NCI-H2081 (cell line): ENCODE measurements at places on chromosomes 6 and 20.
A peak's percentile ranks its signal among the peaks of the same experiment; 100 is the strongest.

DNA sequence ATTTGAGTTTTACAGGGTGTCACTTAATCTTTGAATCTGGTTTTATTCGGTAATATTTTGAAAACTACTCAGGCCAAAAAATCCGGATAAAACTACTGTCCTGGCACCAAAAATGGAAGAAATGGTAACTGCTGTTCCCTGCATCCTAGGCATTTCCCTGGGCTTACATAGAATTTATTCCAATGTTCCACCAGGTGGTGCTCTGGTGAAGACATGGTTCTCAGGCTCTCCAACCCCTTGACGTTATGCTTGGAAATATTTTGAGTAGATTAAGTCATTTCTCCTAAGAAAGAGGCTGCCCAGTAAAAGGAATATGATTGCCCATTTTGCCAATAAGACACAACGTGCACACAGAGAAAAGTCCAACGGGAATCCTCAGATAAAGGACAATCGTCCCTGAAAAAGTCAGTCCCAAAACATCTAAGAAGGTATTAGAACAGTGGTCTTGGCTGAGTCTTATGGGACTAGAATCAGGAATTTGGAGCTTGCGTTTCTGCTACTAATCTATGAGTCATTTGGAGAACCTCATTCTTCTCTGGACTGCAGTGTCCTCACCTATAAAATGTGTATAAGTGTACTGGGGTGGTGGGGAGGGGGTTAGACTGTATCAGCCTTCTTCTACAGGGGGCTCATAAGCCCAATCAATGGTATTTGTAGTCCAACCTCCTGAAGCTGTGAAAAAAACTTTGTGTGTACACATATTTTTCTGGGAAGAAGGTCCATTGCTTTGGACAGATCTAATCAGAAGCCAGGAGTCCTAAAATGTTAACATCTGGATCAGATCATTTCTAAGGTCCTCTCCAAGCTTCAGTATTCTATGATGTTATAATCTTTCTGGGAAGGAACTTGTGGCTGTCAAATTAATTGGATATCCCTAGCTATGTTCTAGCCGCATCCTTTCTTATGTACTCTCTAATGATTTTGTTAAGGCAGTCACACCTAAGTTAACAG lies 131.0 kb upstream of the BMP2 start:
- peak; percentile 52 for DNase-seq

DNA sequence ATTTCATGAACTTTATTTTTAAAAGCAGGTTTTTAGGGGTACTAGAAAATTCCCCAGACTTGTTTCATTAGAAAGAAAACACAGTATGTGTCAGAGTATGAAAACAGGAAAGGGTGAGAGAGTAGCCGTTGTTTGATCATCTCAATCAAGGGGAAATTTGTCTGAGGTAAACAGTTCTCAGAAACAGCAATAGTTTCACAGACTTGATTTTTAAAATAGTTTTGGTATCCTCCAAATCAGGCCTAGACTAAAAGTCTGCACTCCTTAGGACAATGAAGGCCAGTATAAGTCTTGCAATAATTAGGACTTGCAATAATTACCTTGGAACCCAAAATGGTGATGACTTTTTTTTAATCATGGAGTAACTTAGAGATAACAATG lies 176.6 kb upstream of the TAB2 start:
- DNase-seq: no peak

- DNase-seq: no peak
These were observed 844.5 kb upstream of the ADGRB3 start for GRCh38 chr6:67790569-67790968.

DNA sequence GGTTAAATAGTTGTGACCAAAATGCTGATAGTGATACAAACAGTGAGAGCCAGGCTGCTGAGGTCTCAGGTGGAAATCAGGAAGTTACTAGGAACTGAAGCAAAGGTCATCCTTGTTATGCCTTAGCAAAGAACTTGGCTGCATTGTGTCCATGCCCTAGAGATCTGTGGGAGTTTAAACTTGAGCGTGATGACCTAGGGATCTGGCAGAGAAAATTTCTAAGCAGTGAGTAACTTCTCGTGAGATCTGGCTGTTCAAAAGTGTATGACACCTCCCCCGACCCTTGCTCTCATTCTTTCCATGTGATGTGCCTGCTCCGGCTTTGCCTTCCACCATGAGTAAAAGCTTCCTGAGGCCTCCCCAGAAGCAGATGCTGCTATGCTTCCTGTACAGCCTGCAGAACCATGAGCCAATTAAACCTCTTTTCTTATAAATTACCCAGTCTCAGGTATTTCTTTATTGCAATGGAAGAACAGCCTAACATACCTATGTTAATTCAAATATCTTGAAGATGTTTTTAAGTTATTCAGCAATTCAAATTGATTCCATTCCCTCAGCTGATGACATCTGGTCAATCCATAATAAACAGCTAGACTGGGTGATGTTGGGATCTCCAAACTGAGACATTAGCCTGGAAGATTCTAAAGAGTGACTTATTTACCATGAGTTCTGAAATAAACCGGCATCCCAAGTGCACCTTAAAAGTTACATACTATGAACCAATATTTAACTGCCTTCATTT lies 33.8 kb downstream of the KIF16B start:
- no peak for DNase-seq

- no peak for DNase-seq
These were observed 72.3 kb downstream of the NCOA7 start for GRCh38 chr6:125863023-125863422.

DNA sequence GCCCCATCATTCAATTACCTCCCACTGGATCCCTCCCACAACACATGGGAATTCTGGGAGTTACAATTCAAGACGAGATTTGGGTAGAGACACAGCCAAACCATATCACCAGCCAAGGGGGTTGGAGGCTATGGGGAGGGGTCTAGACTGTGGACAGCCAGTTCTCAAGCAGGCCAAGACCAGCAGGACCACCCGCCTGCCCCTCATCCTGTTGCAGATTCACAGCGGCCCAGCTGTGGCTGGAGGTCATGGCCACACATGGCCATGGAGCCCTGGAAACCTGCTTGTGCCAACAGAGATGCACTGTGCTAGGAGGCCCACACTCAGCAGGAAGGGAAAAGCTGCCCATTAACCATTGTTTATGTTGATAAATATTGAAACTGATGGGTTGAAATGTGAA lies 240.5 kb downstream of the TTLL2 start:
- no peak for DNase-seq

- no peak for DNase-seq
These were observed 156.1 kb downstream of the MRPL14 start for GRCh38 chr6:43970913-43971775.

GRCh38 chr6:53464927-53465460 lies 79.9 kb downstream of the GCLC start:
- DNase-seq: no peak

DNA sequence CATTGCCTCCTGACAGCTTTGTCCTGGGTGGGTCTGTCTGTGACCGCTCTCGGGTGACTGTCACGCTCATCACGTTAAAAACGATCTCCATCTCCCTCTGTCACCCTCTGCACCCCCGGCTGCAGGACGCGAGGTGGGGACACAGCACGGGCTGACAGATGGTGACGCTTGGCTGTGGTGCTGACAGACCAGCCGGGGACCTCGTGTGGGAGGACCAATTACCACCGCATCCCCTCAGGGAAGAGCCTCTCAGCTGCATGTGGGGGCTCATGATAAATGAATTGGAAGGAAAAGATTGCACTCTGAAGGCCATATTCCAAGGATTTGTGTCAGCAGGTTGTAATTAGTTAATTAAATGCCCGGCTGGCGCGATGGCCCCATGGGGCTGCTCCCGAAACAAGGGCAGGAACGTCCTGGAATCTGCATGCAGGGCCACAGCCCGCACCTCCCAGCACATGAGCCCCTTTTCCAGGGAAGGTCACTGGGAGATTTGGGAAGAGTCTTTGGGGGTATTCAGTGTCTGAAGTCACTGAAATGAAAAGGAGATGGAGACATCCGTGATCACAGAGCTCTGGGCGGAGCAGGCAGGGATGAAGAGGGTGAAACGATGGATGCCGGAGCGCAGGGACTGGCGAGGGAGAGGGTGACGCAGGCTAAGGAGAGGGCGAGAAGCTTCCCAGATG lies 87.1 kb downstream of the ERMARD start:
- DNase-seq: no peak

GRCh38 chr6:62039605-62040004 lies 246.4 kb downstream of the KHDRBS2 start:
- no peak for DNase-seq

- DNase-seq: peak; percentile 49
These were observed 6.4 kb downstream of the MYLK4 start for GRCh38 chr6:2744209-2744771.

DNA sequence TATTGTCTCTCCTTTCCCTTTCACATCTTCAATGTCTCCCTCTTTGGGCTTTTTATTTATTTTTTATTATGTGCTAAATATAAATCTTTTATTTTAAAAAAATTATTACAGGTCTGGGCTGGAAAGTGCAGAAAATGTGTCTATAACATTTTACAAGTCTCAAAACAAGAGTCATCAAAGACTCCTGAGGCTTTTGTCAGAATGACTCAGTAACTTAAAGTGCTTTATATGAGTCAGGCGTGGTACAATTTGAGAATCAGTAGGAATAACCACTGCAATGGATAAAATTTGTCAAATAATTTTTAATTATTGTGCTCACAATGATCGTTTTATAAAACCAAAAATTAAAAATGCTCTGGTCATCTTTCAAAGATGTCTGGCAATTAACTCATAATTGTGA lies 193.9 kb downstream of the MMUT start:
- DNase-seq: no peak

DNA sequence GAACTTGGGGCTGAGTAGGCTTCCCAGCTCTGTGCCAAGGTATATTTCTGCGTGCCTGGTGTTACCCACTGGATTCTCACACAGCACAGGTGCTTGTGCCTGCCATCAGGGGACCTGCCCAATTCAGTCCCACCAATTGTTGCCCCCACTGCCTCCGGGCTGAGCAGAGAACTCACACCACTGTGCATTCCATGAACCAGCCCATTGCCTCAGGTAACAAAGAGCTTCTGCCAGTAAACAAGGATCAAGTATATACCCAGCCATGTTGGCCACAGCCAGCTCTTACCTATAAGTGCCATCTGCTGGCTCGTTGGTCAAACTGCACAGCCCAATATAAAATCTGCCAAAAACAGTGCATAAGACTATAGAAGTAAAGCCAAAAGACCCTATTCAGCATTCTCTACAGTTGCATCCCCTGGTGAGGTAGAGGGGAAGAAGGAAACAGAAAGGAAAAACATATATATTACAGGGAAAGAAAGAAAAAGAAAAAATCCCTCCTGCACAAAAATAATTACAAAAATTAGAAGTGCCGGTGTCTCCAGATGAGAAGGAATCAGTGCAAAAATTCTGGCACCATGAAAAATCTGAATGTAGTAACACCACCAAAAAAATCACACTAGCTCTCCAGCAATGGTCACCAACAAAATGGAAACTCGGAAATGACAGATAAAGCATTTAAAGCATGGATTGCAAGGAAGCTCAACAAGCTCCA lies 241.4 kb downstream of the IBTK start:
- peak; percentile 12 for DNase-seq

DNA sequence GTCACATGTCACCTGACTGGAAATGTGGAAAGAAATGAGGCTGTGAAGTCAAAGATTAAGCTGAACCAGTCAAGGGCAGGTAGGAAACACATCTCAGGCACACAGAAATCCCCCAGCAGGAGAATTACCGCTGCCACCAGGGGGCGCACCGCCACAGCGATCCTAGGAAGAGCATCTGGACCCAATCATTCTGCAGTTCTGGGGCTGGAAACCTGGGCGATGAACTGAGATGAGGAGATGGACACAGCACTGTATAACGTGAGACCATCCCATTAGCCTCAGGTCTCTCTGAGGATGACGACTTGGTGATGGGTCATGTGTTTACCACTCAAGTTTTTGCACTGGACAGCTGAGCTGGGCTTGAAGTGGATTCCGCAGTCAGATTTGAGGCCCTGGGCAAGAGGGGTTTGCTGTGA lies 6.5 kb upstream of the SLC24A3 start:
- DNase-seq: peak; percentile 53

- DNase-seq: no peak
These were observed 29.0 kb upstream of the VSTM2L start for GRCh38 chr20:37873884-37874283.

- DNase-seq: no peak
These were observed 28.5 kb upstream of the ZNF831 start for GRCh38 chr20:59135093-59135492.

GRCh38 chr6:37188962-37189510 lies 19.1 kb downstream of the PIM1 start:
- no peak for DNase-seq

- no peak for DNase-seq
These were observed 162.7 kb downstream of the GRM4 start for GRCh38 chr6:33983109-33983716.

GRCh38 chr6:89763550-89763949 lies 56.0 kb downstream of the MDN1 start:
- no peak for DNase-seq

DNA sequence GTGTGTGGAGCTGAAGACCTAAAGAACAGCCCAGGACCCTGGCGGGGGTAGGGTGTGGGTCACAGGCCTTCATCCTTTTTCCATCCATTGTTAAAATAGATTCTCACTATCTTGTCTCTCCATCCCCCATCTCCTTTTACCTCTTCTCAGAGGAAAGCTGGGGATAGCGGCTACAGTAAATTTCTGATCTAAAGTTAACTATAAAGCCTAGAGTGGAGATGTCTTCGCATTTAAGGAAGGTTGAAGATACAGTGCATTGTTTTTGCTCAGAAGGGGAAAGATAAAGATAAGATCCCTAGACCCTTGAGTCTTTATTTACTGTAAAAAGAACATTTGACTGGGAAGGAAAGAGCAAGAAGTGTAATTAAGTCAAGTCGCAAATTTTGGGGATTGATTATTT lies 8.6 kb downstream of the FOXA2 start:
- DNase-seq: no peak

DNA sequence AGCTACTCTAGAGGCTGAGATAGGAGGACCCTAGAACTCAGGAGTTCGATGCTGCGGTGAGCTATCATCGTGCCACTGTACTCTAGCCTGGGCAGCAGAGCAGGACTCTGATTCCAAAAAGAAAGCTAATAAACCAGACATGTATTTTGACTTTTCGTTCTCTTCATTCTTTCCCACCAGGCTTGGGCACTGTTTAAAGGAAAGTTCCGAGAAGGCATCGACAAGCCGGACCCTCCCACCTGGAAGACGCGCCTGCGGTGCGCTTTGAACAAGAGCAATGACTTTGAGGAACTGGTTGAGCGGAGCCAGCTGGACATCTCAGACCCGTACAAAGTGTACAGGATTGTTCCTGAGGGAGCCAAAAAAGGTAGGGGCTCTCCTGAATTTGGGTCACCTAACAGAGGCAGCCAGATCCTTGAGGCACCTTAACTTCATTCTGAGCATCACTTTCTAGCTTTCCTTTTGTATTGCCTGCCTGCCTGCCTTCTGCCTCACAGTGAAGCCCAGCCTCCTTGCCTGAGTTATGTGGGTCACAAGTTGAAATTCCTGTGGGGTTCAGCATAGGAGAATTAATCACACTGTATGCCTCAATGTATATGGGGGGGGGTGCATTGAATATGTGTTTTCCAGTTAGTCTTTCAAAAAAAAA lies 3.2 kb downstream of the IRF4 start:
- DNase-seq: no peak

- no peak for DNase-seq
These were observed 41.7 kb downstream of the PLN start for GRCh38 chr6:118589649-118590365.
